ENCODE measurements at places on chromosomes 6 and 20.

GRCh38 chr6:29577544-29577943, 7.4 kb upstream of the OR2H2 start:
- DNase-seq = no peak

- peak; percentile 41 for DNase-seq
Observed at GRCh38 chr6:146028252-146028795, 538 bp upstream of the GRM1 start.

DNA sequence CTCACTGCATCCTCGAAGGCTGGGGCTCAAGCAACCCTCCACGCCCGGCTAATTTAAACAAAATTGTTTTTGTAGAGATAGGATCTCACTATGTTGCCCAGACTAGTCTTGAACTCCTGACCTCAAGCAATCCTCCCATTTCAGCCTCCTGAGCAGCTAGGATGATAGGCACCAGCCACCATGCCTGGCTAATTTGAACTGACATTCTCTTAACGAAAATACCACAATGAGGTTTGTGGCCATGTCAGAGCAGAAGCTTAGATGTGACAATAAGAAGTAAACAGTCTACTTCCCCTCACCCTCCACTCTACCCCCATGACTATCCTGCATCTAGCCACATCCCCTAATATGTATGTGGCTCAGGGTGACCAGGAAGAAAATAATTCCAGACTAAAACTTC, 74.8 kb upstream of the PLCB4 start:
- DNase-seq = no peak

DNA sequence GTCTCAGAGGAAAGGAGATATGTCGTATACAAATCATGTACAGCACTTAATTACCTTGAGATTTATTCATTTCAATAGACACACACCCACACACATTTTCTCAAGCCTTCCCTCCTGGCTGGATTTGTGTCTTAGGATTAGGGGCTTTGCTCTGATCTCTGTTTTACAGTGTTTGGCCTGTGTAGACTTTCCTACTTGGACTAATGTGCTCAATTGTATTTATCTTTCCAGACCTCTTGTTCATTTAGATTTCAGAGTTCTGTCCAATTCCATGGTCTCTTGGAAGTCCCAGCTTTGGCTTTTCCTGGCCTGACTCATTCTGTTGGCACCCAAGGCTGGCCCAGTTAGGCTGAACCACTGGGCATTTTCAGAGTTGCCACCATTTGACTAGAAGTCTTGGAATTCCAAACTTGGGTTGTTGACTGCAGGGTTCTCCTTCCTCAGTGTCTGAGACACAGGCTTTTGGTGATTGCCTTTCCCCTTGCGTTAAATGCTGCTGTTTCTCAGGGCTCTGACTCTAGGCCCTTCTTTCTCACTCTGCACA, 8.9 kb upstream of the RFPL4B start:
- DNase-seq = no peak

- DNase-seq = peak; percentile 17
Observed at GRCh38 chr6:81253821-81254220, 498.7 kb downstream of the TENT5A start.

DNA sequence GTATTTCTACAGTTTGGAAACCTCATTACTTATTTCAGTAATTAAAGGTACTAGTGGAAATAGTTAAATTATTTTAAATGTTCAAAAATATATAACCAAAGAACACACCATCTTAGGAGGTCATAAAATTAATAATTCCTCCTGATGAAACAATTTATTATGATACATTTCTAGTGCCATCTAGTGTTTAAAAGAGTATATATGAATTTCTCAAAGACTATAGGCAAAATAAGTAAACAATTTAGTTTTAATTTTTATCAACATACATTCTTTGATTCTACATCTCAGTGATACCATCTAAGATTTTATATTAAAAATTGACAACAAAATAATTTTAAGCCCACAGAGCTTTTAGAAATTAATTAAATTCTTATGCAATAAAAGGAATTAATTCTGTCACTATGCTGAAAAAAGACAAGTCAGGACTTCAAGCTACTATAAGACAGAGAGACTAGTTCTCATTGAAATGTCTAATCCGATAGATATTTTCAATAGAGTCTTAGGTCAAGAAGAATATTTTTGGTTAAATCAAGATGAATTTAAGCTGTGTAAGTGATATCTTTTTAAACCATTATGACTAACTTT, 107.8 kb upstream of the RNF217 start:
- no peak for DNase-seq

DNA sequence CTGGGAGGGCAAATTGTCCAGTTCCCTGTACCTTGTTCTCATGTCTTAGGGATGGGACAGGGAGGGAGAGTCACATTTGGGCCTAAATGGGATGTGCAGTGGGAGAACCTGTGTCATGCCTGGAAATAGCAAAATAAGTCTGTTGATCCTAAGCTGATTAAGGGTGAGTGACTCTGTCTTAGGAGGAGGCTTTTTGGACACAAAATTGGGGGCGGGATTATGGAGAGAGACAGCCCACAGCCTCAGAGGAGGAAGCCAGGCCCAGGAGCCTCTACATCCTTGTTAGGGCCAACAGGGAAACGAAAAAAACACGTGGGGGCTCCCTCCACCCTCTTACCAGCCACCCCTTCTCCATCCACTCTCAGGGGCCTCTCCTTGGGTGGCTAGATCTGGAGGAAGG, 2.2 kb downstream of the KCNB1 start:
- no peak for DNase-seq

DNA sequence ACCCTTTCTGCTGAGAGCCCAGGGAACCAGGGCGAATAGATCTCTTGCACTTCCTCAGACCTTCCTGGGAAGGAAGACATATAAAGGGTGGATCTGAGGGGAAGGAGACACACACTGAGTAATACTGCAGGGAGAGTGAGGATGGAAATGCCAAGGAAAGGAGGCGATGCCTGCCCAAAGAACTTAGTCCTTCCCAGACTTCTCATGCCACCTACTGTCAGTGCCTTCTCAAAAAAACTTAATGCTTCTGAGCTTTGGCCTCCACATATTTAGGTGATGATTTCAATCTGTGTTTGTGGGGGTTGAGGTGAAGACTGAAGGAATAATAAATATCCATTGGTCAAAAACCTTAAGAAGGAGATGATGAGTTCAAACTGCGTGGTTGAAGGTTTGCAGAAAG, 9.7 kb downstream of the BTN3A1 start:
- DNase-seq = no peak
